ENCODE measurements at places on chromosomes 16 and 17.

GRCh38 chr17:79809530-79810129, 12.8 kb upstream of the CBX8 start:
- no peak for DNase-seq

- no peak for DNase-seq
These were observed 31.6 kb downstream of the IQCK start for GRCh38 chr16:19749571-19750080.

DNA sequence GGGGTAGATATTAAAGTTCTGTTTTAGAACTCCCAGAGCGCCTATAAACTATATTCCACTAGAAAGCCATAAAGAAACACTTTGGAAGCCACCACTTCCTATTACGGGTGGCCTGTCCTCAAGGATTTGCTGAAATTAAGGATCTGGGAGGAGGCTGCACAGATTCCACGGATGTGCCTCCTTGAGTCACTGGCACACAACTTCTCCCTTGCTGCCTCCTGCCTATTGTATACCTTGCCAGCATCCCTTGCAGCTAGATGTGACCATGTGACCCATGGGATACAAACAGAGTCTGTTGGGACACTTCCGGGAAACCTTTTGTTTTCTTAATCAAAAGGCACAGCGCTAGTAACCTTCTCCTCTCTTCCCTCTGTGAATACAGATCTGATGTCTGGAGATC, 263.0 kb downstream of the C16orf95 start:
- no peak for DNase-seq

- DNase-seq: no peak
These were observed 5.4 kb downstream of the ABCC1 start for GRCh38 chr16:15954814-15955151.

Data from activated T-helper 1 cell treated with anti-CD3 and anti-CD28 coated beads, Interleukin-2, amount 50 U/mL, for 16 hours (primary cell).